Left renal pelvis (tissue), 4 donors: ENCODE measurements at places on chromosomes 12 and 14.

DNA sequence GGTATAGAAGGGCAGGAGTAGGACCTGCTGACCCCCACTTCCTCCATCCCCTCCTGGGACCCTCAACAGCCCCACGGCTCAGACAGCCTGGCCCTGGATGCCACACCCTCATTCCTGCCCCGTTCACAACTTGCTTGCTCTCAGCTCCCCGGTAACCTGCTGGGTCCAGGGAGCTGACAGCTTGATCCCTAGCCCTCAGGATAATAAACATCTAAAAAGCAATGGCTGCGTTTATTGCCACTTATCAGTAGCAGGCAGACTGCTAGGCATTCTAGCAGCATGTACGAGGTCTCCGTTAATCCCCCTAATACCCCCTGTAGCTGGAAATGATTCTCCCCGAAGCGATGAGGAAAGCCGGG lies 24.3 kb upstream of the RPLP0 start:
- DNase-seq = no peak

- DNase-seq = no peak
These were observed 61.4 kb upstream of the PCED1B start for GRCh38 chr12:47017901-47018475.

DNA sequence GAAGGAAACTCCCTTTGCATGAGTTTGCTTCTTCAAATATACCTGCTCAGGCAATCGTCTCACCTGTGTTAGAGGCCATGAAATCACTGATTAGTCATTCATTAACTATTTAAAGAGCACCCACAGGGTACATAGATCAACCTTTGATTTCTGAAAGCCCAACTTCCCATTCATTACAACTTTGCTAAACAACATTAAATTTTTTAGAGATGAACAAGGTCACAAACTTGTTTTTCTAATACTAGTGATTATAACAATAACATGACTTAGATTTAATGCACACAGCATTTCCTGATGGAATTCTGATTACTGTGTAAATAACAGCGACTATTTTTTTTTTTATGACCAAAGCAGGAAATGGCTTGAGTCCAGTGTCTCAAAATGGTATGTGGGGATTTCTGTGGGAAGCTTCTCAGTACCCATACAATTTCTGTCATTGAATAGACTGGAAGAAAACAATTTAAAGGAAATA lies 5.4 kb upstream of the ERO1A start:
- DNase-seq = no peak

- DNase-seq = no peak
These were observed 65.9 kb downstream of the FOXN3 start for GRCh38 chr14:89351221-89351515.

GRCh38 chr12:127823801-127824200 lies 443.2 kb upstream of the TMEM132C start:
- no peak for DNase-seq

- DNase-seq = no peak
These were observed 73.2 kb downstream of the SEC23A start for GRCh38 chr14:39029789-39030188.
